Stimulated activated CD8-positive, alpha-beta memory T cell treated with anti-CD3 and anti-CD28 coated beads, Interleukin-15, amount 100 ng/mL, for 4 hours (primary cell): ENCODE measurements at places on chromosomes 12 and 14.

DNA sequence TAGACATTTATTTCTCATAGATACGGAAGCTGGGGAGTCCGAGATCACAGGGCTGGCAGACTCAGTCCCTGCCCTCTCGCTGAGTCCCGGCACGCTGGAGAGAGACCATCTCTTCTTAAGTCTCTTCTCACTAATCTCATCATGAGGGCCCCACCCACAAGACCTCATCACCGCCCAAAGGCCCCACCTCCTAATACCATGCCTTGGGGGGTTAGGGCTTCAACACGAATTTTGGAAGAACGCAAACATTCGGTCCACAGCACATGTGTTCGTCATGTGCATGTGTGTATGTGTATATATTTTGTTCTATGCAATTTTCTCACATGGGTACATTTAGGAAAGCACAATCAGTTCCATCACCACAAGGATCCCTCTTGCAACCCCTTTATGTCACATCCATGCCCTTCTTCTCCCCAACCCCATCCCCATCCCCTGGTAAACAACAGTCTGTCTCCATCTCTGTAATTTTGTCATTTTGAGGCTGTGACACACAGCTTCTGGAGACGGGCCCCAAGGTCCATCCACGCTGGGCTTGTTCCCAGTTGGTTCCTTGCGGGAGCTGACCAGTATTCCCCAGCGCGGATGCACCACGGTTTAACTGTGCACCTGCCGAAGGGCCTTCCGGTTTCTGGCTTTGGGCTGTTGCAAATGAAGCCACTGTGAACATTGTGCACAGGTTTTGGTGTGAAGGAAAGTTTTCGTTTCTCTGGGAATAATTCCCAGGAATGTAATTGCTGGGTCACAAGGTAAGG lies 317.5 kb upstream of the DIO3 start:
- no peak for DNase-seq

GRCh38 chr12:63816031-63816430 lies 28.5 kb upstream of the SRGAP1 start:
- no peak for DNase-seq

DNA sequence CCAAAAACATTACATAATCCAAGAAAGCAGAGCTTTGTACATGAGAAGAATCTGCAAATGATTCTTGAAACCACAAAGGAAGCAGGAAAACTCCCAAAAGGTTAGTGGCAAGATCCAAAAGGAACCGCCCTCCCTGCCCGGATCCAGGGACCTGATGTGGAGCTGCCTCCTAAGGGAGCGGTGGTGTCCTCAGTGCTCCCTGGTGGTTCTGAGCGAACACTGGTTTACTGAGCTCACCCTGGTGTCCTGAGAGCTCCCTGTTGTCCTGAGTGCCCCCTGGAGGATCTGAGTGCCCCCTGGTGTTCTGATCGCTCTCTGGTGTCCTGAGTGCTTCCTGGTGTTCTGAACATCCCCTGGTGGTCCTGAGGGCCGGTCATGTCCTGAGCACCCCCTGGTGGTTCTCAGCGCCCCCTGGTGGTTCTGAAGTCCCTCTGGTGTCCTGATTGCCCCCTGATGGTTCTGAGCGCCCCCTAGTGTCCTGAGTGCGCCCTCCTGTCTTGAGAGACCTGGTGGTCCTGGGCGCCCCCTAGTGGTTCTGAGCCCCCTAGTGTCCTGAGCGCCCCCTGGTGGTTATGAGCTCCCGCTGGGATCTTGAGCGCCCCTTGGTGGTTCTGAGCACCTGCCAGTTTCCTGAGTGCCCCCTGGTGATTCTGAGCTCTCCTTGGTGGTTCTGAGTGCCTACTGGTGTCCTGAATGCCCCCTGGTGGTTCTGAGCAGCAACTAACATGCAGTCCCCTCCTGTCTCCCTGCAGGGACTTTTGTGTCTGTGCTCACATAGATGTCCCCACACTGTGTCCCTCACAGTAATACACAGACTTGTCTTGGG lies 891.1 kb downstream of the TMEM121 start:
- peak; percentile 29 for DNase-seq

DNA sequence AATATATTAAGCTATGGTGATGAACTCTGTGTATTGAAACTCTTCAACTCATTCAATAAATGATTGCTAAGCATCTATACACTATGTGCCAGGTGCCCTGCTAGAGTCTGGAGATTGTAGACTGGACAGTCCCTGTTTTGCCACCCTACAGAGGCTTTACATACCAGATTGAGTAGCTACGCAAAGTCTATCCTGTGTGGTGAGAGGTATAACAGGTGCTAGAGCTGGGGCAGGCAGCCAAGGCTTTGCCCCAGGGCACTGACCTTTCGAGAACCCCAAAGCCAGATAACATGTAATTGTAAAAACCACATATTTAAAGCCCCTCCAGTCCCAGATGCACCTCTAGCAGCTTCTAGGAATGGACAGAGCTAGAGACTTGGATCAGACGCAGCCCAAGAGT lies 52.8 kb downstream of the PPM1H start:
- no peak for DNase-seq

GRCh38 chr12:102573237-102573636 lies 92.9 kb upstream of the IGF1 start:
- no peak for DNase-seq

- peak; percentile 27 for DNase-seq
Measured at GRCh38 chr14:53190938-53191337, 37.8 kb upstream of the DDHD1 start.

GRCh38 chr12:27460471-27460978 lies 14.0 kb downstream of the SMCO2 start:
- DNase-seq, result peak; percentile 2

DNA sequence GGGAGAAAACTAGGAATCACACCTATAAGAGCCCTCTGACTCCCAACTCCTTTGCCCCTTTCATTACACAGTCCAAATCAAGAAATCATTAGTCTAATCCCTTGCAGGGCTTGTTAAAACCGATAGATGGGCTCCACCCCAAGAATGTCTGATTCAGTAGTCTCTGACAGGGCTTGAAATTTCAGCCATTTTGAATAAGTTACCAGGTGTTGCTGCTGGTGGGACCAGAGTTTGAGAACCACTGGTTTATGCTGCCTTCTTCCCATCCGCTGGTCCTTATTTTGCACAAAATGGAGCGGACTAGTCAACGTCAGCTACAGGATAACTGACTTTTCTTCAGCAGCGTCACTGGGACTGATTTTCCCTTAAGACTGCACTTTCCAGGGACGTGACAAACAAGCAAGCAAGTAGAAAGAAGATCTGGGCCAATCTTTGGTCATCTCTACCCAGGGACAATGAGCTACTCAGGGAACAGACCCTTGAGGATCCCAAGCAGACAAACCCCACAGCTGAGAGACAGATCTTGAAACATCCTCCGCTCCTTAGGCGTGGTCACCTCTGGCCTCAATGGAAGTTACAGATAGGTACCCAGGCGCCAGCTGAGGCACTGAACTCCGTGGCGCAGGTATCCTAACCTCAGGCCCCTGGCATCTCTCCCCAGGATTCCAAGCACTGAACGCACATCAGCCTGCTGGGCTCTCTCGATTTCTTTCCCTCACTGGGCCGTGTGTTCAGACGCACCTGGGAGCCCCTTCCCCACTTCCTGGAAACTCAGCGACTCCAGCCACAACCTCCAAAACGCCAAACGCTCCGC lies 900 bp downstream of the KCTD10 start:
- DNase-seq, result no peak

GRCh38 chr12:7915661-7916403 lies 20.2 kb downstream of the SLC2A3 start:
- no peak for DNase-seq

GRCh38 chr14:50067723-50068495 lies 48.5 kb downstream of the VCPKMT start:
- DNase-seq, result no peak

GRCh38 chr12:1949771-1950470 lies 31.5 kb upstream of the CACNA2D4 start:
- no peak for DNase-seq

DNA sequence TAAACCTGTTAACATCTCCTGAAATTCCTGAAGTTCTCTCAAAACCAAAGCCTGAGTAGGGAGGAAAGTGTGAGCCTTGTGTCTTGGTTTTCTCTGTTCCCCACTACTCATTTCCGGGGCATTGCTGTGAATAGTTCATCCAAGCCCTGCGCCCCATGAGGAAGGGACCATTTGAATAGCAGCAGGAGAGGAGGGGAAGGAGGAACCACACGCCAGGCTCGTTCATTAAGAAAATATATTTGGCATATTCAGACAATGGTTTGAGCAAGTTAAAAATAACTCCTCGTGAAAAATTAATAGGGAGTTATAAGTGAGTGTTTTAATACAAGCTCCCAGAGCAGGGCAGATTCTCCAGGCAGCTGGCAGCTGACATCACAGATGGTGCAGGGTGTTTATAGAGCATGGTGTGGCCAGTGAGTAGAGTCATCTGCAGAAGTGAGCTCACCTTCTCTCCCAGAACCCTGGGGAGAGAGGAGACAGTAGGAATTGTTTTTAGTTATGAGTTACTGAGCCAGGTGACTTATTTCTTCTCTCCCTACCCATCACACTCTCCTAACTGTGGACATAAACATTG lies 29.5 kb upstream of the CISTR start:
- DNase-seq, result no peak

DNA sequence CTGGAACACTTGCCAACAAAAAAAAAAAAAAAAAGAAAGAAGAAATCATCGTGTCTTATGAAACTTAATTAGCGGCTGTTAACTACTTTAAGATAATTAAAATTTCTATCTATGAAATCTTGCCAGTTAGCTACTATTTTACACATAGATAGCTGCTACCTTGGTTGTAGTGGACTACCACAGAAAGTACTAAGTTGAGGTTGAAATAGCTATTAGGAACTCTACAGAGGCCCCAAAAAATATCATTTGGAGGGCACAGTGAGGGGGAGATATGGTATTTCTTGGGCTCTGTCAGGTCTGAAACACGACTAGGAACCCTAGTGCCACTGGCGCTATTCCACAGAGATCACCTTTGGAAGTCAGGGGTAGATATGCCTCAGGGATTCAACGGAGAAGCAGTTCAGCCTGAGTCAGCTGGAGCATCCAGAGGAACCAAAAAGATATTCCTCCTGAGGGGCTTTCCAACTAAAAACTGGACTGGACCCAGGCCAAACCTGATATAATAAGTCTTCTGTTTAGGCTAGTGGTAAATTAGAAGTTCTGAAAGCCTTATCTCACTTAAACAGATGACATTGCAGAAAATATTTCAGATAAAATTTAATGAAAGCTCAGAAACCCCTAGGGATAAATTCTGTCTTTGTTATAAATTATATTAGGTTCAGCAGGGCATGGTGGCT lies 126.1 kb downstream of the EPS8 start:
- DNase-seq, result no peak

DNA sequence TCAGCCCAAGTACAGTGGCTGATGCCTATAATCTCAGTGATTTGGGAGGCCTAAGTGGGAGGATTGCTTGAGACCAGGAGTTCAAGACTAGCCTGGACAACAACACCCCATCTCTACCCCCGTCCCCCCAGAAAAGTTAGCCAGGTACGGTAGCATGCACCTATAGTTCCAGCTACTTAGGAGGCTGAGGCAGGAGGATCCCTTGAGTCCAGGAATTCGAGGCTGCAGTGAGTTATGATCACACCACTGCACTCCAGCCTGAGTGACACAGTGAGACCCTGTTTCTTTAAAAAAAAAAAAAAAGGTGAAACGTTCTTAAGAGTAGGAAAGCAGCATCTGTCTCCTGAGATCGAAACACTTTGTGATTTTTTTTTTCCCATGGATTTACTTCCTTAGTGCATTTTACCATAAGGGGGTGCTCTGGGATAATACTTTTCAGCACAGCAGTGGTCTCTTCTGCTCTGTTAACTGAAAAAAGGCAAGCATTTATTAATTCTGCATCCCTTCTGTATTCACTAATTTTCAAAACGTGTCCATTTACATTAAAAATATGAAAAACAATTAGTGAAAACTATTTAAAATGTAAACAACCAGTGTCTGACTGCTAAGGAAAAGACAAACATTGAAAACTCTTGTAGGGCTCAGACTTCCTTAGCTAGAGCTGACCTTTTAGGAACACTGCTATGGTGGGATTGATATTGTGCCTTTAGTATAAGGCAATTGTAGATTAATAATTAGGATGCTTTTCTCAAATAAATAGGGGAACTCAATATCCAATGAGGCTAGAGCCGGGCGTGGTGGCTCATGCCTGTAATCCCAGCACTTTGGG lies 31.2 kb upstream of the USP44 start:
- no peak for DNase-seq

- DNase-seq, result no peak
Measured at GRCh38 chr12:54259194-54260011, 20.5 kb downstream of the CBX5 start.

- DNase-seq, result no peak
Measured at GRCh38 chr14:85439696-85440328, 90.1 kb upstream of the FLRT2 start.

DNA sequence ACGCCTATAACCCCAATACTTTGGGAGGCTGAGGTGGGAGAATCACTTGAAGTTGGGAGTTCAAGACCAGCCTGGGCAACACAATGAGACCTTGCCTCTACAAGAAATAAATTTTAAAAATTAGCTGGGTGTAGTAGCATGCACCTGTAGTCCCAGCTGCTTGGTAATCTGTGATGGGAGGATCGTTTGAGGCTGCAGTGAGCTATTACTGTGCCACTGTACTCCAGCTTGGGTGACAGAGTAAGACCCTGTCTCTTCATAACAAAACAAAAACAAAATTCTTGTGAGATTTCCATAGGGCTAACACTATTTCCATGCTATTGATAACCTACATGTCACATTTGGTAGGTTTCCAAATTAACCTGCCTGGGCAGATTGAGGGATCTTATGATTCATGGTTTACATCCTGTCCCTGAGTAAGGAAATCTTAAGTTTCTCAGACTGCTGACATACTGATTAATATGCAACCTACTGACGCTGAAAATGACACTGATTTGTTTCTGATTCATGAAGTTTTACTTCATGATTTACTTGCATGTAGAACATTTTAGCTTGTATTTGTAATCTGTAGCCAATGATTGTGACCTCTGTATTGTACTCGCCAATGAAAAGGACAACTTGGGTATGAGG lies 15.9 kb downstream of the ATP6V1D start:
- no peak for DNase-seq

DNA sequence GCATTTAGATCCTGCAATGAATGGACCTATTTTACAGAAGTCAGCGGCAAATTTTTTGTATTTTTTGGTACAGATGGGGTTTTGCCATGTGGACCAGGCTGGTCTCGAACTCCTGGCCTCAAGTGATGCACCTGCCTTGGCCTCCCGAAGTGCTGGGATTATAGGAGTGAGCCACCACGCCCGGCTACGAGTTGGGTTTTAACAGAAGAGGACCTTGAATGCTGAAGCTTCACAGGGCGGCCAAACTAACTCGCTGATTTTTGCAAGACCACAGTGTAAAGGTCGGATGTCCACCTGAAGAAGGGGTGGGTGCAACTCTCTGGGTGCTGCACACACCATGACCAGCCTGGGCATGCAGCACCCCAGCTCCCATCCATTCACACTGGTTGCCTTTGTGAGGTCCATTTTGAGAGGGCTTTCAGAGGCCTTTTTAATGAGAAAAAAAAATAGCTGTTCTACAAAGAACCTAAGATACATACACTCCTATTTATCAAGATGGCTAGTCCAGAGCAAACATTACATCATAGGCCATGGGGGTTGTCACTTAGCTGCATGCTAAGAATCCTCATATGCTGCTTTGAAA lies 21.6 kb upstream of the CDK2AP1 start:
- no peak for DNase-seq

GRCh38 chr14:36973806-36974442 lies 198.5 kb downstream of the SLC25A21 start:
- no peak for DNase-seq
